ENCODE measurements at places on chromosomes 16 and 17. TPM values are rescaled to one million over a fixed set of nuclear protein-coding genes. Genes with fewer than 3 reads are reported as not detected.

The PSKH1 gene
- 22.0 TPM for total RNA-seq

DNA sequence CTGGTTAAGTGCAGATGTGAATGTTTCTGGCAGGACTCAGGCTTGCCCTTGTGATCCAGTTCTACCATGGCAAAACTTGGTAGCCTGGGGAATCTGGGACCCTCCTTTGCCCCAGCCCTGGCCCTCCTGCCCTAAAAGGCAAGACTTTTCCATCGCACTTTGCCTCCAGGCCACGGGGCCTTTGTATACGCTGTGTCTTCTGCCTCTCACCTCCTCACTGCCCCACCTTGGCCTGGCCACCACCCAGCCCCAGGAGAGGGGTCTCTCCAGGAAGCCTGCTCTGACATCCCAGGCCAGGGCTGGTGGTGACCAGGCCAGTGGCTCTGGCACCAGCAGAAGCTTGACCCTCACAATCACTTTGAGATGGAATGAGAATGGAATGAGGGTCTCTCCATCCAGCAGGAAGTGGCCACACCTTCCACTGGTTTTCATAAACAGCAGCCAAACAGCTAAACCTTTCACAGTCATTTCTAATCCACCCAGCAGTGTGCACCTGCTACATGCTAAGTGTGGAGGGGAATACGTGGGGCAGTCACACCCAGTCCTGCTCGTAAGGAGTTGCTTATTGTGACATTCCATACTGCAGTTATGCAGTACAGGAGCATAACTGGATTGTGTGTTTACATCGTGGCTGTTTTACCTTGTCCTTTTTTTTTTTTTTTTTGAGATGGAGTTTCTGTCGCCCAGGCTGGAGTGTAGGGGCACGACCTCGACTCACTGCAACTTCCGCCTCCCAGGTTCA is 1.6 kb upstream of the MRPL38 start:
- H3K4me1 ChIP-seq, result peaks cover 11% of the 10 kb centered on the region
- H3K27ac ChIP-seq, result peak overlapping the region; percentile 50
- no peak overlapping the region for H3K4me3 ChIP-seq
- no peak for DNase-seq
- H3K27me3 ChIP-seq, result no peaks in the 10 kb centered on the region
- H3K36me3 ChIP-seq, result peaks cover 10% of the 10 kb centered on the region

GRCh38 chr17:10144982-10145381 is 53.4 kb downstream of the GAS7 start:
- peaks cover 31% of the 10 kb centered on the region for H3K4me1 ChIP-seq
- peak overlapping the region; percentile 5 for H3K27ac ChIP-seq

DNA sequence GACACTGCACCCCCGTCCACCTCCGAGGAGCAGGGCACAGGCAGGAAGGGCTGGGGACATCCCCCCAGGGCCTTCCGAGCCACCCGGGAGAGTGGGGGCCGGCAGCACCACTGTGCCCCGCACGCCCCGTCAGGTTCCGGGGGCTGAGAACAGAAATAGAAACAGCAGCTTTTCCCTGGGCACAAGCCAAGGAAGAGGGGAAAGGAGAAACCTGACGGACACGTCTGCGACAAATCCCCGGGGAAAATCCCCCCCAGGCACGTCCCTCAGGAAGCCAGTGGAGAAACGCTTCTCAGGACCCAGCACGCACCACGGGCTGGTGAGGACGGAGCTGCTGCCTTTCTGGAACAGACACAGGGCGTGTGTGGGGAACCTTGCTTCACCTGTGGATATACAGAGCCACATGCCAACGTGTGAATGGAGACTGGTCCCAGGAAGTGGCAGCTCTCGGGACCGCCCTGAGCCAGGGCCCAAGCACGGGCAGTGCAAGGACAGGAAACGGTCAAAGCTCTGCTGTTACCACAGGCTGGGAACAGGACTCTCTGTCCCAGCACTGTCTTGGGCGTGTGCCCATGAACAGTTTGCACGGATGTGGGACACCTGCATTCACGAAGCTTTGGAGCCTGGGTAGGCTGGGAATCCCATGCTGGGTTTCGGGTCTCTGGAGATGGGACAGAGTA is 1.2 kb upstream of the TMEM204 start:
- DNase-seq, result no peak
- no peaks in the 10 kb centered on the region for H3K27me3 ChIP-seq
- H3K4me3 ChIP-seq, result no peak overlapping the region

The KCNJ12 gene
- not detected for total RNA-seq

The CLDN7 gene
- total RNA-seq, result 1.1 TPM

DNA sequence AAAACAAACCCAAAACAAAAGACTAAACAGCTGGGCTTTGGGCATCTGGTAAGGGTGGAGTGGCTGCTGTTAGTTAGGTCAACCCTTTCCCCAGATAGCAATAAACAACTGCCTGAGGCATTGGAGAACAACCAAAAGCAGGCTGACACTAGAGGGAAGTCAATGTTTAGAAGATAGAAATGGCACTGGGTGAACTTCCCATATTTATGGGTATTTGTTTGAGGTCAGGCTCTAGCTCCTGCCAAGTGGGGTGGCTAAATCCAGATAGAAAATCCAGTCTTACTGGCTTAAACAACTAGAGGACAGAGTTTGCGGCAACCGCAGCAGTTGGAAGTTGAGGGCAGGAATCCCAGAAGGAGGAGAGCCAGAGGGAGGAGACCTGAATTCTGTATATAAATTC is 79.4 kb downstream of the SDK2 start:
- DNase-seq, result no peak
- H3K36me3 ChIP-seq, result no peaks in the 10 kb centered on the region
- H3K4me1 ChIP-seq, result peaks cover 36% of the 10 kb centered on the region
- H3K4me3 ChIP-seq, result no peak overlapping the region
- no peaks in the 10 kb centered on the region for H3K27me3 ChIP-seq
- H3K27ac ChIP-seq, result no peak overlapping the region

GRCh38 chr17:47295874-47296255 is 27.9 kb upstream of the EFCAB13 start:
- H3K4me3 ChIP-seq, result no peak overlapping the region
- DNase-seq, result no peak
- H3K36me3 ChIP-seq, result no peaks in the 10 kb centered on the region

The NCBP3 gene
- 49.5 TPM for total RNA-seq

The CLEC18B gene
- 1.3 TPM for total RNA-seq

- no peak overlapping the region for H3K27ac ChIP-seq
- H3K36me3 ChIP-seq, result peaks cover 5% of the 10 kb centered on the region
- DNase-seq, result no peak
- no peak overlapping the region for H3K4me3 ChIP-seq
- peaks cover 5% of the 10 kb centered on the region for H3K4me1 ChIP-seq
Observed at GRCh38 chr17:73658821-73659515, 14.7 kb upstream of the SDK2 start.

DNA sequence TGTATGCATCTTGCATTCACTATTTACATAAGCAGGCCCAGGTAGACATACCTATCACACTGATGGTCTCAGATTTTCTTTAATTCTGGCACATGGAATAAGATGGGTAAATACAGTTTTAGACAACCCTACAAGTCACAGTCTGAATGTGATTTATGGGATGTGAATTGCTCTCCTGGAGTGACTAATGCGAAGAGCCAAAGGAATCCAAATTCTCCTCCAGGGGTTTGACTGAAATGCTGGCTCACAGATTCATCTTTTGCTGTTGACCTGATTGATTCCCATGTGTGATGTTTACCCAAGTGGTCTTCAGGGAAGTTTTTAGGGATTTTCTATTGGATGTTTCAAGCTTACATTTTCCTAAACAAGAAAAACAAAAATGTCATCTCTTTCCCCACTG is 277.9 kb upstream of the MON1B start:
- no peaks in the 10 kb centered on the region for H3K4me1 ChIP-seq
- no peak for DNase-seq
- no peak overlapping the region for H3K4me3 ChIP-seq
- H3K27me3 ChIP-seq, result no peaks in the 10 kb centered on the region
- no peak overlapping the region for H3K27ac ChIP-seq

The RUNDC3A gene
- total RNA-seq, result 0.17 TPM

- no peak for DNase-seq
- no peak overlapping the region for H3K4me3 ChIP-seq
- H3K4me1 ChIP-seq, result peaks cover 18% of the 10 kb centered on the region
- no peaks in the 10 kb centered on the region for H3K27me3 ChIP-seq
- H3K36me3 ChIP-seq, result no peaks in the 10 kb centered on the region
Observed at GRCh38 chr17:12983991-12984884, 33.6 kb downstream of the ELAC2 start.

DNA sequence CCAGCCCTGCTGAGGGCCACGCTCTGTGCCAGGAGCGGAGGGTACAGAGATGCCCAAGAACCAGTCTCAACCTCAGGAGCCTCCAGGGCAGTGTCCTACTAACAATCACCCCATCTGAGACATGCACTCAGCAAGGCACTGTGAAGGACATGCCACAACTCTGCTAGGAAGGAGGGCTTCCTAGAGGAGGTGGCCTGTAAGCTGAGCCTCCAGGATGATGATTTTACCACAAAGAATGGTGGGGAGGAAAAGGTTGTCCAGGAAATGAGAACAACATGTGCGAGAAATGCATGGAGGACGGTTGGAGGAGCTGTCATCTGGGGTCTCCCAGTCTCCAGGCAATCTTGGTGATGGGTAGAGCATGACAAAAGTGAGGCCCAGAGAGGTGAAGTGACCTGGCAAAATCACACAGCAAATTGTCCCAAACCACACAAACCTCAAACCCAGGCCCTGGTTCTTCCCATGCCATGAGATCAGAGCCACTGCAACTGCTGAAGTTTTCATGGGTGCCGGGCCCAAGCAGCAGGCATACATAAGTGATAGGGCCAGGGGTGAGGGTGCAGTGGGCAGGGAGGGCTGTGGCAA is 30.5 kb downstream of the CNGB1 start:
- H3K36me3 ChIP-seq, result no peaks in the 10 kb centered on the region
- no peak for DNase-seq
- H3K4me1 ChIP-seq, result no peaks in the 10 kb centered on the region
- peaks cover 14% of the 10 kb centered on the region for H3K27me3 ChIP-seq
- H3K27ac ChIP-seq, result no peak overlapping the region
- no peak overlapping the region for H3K4me3 ChIP-seq

- H3K36me3 ChIP-seq, result no peaks in the 10 kb centered on the region
- H3K4me1 ChIP-seq, result no peaks in the 10 kb centered on the region
- DNase-seq, result no peak
- H3K27me3 ChIP-seq, result peaks cover under 1% of the 10 kb centered on the region
- H3K27ac ChIP-seq, result no peak overlapping the region
- no peak overlapping the region for H3K4me3 ChIP-seq
Observed at GRCh38 chr16:55012362-55012761, 81.7 kb downstream of the IRX5 start.

The CENPV gene
- total RNA-seq, result 24.0 TPM

DNA sequence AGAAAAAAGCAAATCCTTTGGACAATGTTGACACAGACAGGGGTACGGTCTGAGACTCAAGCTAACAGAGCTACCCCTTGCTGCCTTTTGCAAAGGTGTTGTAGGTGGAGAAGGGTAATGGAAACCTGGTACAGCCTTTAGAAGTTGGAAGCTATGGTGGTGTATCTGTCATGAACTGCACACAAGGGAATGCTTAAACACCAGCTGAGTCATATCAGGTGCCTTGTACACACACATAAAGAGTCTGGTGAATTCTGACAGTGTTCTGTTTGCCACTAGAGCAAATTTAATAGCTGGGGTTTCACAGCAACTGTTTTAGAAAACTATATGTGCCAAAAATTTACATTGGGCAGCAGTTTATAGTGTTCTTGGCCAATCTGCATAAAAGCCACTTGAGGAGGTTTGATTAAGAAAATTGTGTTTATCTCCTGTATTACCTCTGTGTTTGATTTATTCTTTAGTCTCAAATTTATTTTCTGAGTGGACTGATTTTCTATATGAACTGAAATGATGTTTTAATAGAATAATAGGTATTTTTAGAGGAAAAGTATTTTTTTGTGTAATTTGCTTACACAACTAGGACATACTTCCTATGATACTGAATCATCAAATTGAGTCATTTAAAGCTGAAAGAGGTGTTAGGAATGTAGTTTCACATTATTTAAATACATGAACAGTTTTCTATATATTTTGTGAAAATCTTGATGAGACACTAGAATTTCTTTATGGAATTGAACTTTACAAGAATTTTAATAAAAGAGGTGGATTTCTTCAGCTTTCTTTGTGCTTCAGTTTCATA is 136.9 kb downstream of the MAP2K6 start:
- DNase-seq, result no peak
- H3K4me1 ChIP-seq, result peaks cover 18% of the 10 kb centered on the region
- no peaks in the 10 kb centered on the region for H3K27me3 ChIP-seq
- H3K27ac ChIP-seq, result no peak overlapping the region
- H3K4me3 ChIP-seq, result no peak overlapping the region

- peaks cover 26% of the 10 kb centered on the region for H3K4me1 ChIP-seq
- H3K4me3 ChIP-seq, result no peak overlapping the region
Observed at GRCh38 chr16:1538804-1539520, 5.5 kb downstream of the TMEM204 start.

DNA sequence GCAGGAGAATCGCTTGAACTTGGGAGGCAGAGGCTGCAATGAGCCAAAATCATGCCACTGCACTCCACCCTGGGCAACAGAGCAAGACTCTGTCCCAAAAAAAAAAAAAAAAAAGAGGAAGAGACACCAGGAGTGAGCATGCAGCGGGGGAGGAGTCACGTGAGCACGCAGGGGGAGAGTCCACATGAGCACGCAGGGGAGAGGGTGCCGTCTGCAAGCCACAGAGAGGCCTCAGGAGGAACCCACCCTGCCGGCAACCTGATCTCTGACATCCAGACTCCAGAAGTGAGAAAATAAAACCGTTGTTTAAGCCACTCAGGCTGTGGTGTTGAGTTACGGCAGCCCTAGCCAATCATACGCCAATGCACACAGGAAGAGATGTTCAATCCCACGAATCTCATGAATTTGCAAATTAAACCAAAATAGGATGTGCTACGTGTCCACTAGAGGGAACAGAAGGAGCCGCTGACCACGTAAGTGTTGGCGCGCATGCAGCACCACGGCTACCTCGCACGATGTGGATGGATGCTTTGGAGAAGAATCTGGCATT is 42.2 kb downstream of the CCDC57 start:
- no peak overlapping the region for H3K4me3 ChIP-seq
- DNase-seq, result no peak
- no peaks in the 10 kb centered on the region for H3K27me3 ChIP-seq
- peaks cover 22% of the 10 kb centered on the region for H3K36me3 ChIP-seq

DNA sequence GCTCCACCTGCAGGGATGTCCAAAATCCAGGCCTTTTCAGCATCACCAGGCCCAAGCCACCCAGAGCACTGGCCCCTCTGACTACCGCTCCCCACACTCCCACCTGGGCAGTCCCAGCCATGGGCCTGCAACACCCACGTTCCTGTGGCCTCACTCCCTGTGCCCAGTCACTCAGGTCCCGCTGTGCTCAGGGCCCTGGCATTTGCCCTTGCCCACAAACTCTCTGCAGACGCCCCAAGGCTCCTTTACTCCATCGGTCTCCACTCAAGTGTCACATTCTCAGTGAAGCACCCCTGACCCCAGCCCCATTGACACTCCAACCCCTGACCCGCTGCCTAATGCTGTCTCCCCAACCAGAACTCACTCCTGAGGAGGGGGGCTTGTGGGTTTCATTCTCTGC is 23.6 kb downstream of the MPG start:
- peaks cover 41% of the 10 kb centered on the region for H3K36me3 ChIP-seq
- H3K4me3 ChIP-seq, result no peak overlapping the region
- H3K27ac ChIP-seq, result no peak overlapping the region
- H3K4me1 ChIP-seq, result peaks cover 6% of the 10 kb centered on the region
- no peak for DNase-seq

The CCL16 gene
- not detected for total RNA-seq
